SW 1271 (cell line): ENCODE measurements at places on chromosomes 16 and 17.

GRCh38 chr17:57078274-57078673, 6.8 kb upstream of the AKAP1 start:
- no peak for DNase-seq

DNA sequence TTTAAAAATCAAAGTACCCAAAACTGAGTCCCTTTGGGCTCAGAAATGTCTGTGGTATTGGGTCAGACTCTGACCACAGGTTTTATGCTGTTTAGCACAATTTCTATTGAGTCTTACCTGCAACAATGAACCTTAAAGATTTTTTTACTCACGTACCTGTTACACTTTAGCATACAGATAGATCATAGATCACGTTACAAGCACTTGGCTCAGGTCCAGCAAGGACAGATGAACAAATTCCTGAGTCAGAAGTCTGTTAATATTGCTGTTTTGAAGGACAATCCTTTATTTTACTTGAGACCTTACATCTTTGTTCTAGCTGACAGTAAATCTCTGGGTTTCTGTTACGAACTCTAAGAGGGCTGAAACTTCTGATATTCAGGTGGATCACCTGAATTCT, 12.8 kb downstream of the SLC7A6OS start:
- DNase-seq: no peak

DNA sequence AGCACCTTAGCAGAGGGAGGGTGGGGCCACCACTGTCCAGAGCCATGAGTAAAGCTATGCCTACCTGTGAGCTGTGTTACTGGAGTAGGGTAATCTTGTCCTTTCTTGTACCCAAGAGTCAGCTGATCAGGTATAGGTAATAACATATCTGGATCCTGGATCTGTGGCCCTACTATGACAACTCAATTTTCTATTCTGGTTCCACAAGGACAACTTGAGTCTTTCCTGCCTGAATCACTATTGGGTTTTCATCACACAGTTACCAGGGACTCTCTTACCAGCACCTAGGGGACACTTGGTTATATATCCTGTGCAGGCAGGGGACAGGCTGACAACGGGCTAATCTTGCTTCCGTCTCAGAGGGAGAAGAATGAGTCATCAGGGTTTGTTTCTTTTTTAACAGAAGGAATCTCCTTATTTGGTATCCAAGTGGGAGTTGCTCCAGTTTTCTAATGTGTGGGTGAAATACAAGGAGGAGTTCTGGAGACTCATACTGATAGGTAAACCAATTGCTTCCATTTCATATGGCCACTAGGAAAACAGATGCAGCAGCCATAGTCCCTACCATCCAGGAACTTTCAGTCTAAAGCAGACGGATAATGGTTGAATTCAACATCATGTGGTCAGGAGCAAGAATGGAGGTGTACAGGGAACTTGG, 6.8 kb downstream of the ZNF267 start:
- DNase-seq: peak; percentile 89

GRCh38 chr17:73271072-73271471, 9.4 kb upstream of the CPSF4L start:
- no peak for DNase-seq

- no peak for DNase-seq
Measured at GRCh38 chr17:77145612-77146245, 5.0 kb downstream of the SEC14L1 start.

DNA sequence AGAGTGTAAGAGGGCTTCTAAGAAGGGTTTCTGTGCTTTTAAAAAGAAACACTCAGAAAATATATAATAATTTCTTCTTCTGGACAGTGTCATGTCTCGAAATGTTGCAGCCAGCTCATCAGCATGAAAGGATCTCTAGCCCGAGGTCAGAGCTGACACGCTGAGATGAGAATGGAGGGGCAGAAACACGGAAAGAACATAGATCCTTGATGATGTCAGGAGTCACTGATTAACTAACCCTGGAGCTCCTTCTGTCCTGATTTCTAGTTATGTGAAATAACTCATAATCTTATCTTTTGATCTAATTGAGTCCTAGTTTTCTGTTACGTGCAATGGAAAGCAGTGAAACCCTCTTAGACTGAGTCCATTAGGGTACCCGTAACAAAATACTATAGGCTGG, 10.3 kb upstream of the TOX3 start:
- DNase-seq: no peak

DNA sequence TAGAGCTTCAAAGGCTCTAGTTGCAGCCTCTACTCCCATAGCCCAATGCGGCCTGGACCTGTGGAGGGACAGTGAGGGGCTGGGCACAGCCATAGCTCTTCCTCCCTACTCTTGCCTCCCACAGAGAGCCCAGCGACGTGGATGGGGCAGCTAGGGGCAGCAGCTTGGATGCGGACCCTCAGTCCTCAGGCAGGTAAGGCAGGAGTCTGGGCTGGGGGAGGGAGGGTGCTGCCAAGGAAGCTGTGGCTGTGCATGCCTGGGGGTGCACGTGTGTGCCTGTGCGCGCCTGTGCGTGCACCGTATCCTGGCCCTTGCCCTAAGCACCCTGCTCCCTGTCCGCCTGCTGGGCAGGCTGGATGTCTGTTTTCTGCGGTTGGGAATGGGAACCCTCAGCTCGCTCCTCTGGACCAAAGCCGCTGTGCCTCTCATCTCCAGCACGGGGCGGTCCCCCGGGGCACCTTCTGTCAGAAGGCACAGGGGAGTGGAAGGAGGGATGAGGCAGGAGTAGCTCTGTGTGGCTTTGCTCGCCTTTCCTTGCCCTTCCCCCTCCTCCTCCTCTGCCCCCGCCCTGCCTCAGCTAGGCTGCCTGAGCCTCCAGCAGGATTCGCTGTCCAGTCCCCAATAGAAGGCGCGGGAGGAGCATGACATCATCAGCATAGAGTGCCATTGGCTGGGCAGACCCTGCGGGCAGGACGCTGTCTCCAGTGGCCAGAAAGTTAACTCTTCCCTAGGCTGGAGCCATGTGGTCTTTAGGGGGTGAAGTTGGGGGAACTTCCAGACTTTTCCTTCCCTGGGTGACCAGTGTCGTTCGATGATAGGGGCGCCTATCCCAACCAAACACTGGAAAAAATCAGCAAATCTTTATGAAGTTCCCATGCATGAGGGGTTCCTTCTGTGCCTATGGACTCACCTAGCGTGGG, 797 bp downstream of the PRCD start:
- DNase-seq: no peak

DNA sequence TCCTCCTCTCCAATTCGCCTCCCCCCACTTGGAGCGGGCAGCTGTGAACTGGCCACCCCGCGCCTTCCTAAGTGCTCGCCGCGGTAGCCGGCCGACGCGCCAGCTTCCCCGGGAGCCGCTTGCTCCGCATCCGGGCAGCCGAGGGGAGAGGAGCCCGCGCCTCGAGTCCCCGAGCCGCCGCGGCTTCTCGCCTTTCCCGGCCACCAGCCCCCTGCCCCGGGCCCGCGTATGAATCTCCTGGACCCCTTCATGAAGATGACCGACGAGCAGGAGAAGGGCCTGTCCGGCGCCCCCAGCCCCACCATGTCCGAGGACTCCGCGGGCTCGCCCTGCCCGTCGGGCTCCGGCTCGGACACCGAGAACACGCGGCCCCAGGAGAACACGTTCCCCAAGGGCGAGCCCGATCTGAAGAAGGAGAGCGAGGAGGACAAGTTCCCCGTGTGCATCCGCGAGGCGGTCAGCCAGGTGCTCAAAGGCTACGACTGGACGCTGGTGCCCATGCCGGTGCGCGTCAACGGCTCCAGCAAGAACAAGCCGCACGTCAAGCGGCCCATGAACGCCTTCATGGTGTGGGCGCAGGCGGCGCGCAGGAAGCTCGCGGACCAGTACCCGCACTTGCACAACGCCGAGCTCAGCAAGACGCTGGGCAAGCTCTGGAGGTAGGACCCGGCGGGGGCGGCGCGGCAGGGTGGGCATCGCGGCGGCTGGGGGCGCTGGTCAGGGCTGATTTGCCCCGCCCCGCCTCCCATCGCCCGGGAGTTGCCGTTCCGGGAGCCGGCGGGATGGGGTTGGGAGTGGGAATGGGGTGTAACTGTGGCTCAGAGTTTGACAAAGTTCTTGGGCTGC, 567 bp downstream of the SOX9 start:
- DNase-seq: no peak

DNA sequence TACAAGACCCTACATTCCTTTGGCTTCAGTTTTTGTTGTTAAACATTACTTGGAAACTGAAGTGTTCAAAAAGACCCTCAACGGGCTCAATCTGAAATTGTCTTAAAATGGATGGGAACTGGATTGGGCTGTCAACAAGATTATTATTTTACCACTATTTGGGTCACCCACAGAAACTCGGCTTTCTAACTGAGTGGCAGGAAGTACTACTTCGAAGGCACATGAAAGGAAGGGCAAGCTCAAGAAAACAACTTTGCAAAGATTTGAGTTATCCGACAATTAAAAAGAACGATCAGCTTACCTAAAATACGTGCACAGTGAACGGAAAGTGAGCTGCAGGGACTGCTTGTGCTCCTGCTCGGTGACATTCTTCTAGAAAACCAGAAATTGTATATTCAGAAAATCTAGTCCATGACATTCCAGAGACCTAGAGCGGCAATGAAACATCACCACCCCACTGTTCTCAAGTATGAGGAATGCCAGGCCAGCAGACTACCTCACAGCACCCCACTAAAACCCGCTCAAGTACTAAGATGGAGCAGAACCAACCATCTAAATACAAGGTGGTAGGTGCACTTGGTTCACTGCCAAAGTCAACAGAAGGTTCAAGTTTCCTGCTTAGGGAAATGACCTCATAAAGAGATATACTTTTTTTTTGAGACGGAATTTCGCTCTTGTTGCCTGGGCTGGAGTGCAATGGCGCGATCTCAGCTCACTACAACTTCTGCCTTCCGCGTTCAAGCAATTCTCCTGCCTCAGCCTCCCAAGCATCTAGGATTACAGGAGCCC, 60.5 kb downstream of the ZZEF1 start:
- no peak for DNase-seq

DNA sequence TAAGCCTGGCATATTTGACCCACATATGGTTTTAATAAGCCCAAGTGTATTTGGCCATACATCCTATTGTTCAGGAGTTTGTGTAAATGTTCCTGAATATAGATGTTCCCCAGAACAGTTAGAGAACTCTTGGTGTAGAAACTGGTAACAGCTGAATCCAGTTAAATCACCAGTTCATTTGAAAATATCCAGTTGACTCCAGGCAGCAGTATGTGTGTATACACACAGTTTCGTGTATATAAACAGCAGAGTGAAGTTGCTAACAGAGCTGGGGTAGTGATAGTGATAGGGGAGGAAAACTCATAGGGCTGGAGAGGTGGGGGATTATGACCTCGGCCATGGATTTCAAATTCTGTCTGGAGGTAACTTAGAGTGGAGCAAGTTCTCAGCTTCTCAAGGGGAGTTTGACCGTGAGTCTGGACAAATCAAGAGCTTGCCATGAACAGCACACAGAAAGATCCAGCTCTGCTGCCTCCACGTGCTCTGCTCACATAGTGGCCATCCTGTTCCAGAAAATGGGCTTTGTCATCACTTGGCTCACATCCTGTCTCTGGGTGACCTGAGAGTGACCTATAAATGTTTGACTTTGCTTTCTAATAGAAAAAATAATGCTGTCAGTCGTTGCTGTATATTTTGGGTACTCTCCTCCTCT, 30.6 kb upstream of the MMD start:
- DNase-seq: no peak

DNA sequence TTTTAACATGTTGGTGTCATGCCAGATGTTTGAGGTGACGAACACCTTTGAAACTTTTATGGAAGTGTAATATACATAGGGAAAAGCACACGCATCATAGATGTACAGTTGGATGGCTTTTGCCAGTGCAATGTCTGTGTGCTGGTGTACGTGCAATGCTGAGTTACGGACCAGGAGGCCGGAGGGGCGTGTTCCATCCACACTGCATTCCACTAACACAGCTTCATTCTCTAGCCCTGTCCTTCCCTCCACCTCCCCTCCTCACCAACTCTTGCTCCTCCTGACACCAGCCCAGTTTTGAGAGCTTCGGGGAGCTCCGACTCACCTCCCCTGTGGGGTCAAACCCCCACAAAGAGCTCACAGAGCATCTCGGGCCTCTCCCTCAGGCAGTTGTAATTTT, 358.8 kb downstream of the C16orf95 start:
- no peak for DNase-seq

- no peak for DNase-seq
Measured at GRCh38 chr17:27522028-27522635, 65.9 kb downstream of the KSR1 start.

DNA sequence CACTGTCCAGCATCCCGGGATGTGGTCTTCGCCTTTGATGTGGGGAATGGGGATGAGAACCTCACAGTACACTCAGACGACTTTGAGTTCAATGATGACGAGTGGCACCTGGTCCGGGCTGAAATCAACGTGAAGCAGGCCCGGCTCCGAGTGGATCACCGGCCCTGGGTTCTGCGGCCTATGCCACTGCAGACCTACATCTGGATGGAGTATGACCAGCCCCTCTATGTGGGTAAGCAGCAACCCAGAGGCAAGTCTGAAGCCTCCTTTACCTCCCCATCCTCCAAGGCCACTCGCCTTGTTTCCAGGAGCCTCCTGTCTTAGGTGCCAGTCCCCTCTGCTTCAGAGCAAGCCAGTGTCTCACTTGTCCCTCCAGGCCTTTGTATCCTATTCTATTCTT, 10.2 kb downstream of the CNTNAP1 start:
- DNase-seq: no peak

DNA sequence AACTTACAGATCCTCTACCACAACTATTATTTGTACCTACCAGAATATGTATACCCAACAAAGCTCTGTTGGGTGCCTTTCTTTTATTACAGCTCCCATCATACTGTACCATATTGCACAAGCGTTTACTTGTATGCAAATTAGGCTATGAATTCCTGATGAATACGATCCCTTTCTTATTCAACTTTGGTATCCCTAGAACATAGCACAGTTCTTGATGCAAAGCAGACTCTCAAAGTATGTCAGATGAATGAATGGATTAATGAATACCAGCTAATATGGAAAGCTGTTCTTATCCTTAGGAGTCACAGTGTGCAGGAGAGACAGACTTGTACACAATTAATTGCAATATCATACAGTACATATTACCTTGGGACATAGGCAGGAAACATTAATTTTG, 79.7 kb upstream of the NACA2 start:
- no peak for DNase-seq

GRCh38 chr17:27473748-27474609, 17.7 kb downstream of the KSR1 start:
- no peak for DNase-seq

DNA sequence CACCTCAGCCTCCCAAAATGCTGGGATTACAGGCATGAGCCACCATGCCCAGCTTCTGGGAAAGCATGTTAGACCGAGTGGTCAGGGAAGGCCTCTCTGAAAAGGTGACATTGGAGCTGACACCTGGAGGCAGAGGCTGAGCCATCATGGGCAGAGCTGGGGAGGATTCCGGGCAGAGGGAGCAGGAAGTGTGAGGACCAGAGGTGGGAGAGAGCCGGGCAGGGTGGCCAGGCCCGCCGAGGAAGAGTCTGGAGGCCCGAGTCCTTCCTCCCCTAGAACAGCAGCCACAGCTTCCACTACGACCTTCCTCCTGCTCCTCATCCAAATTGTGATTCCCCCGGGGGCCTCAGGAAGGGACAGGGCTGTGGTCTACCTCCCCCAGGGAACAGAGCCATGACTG, 74.7 kb downstream of the COG7 start:
- DNase-seq: no peak
